ENCODE measurements at places on chromosomes 16 and 17. TPM values are rescaled to one million over a fixed set of nuclear protein-coding genes. Genes with fewer than 3 reads are reported as not detected.

ZNF830 gene
- total RNA-seq = 20.1 TPM

CCL7 gene
- total RNA-seq = not detected

ADAM11 gene
- total RNA-seq = 0.13 TPM

C17orf107 gene
- 0.67 TPM for total RNA-seq
